ENCODE measurements at places on chromosomes 1 and 21.

DNA sequence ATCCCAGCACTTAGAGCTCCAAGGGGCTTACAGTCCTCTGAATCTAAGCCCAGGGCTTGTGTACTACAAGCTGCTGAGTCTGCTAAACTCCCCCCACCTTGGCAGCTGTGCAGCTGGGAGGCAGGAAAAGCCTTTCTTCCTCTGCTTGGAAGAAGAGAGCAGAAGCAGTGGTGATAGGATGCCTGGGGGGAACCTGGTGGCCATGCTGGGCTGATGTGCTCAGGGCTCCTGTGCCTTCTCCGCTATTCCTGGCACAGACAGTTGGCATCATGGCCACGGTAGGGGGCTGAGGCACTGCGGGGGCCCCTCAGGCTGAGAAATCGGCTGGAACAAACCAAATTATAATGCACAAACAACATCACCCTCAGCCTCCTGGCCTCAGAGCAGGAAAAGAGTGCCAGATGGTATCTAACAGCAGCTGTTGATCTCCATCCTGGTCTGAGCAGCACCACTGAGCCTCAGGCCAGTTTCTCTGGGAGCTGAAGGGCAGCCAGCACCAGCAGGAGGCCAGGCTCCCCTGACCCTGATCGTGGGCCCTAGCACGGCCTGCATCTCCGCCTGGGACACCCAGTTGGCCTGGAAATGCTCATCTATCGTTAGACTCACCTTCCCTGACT, 35.8 kb downstream of the ECE1 start:
- no peak overlapping the region for H3K27ac ChIP-seq
- peak; percentile 90 for DNase-seq
- H3K4me1 ChIP-seq: peaks cover 2% of the 10 kb centered on the region

- H3K36me3 ChIP-seq: no peaks in the 10 kb centered on the region
- no peaks in the 10 kb centered on the region for H3K4me1 ChIP-seq
- no peak overlapping the region for H3K27ac ChIP-seq
These were observed 1030.3 kb upstream of the ADGRL4 start for GRCh38 chr1:80036690-80037432.

DNA sequence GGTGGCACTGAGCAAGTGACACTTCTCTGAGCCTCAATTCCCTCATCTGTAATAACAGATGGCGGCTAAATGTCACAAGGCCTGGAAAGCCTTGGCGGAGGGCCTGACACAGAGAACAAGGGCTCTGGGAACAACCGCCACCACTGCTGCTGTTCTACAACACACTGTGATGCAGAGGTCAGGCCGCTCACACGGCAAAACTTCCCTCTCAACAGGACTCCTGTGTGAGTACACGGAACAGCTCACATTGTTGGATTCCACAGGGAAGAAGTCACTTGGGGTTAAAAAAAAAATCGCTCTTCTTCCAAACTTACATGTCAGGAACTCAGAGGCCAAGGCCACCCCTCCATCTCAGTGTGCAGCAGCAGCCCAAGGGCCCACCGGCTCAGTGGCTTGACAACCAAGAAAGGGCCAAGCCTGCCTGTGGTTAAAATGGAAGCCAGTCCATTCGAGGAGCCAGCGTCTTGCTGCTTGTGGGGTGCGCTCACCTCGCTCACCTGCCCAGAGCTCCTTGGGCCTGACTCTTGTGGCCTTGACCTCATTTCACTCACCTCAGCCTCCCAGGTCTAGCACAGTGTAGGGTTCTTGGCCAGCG, 101.1 kb downstream of the RAVER2 start:
- H3K36me3 ChIP-seq: peaks cover 38% of the 10 kb centered on the region
- H3K27ac ChIP-seq: no peak overlapping the region
- no peak overlapping the region for H3K4me3 ChIP-seq
- DNase-seq: no peak
- no peaks in the 10 kb centered on the region for H3K27me3 ChIP-seq
- no peaks in the 10 kb centered on the region for H3K4me1 ChIP-seq

GRCh38 chr1:204473400-204473965, 21.1 kb downstream of the PIK3C2B start:
- no peaks in the 10 kb centered on the region for H3K4me1 ChIP-seq
- no peaks in the 10 kb centered on the region for H3K27me3 ChIP-seq
- H3K36me3 ChIP-seq: peaks cover 2% of the 10 kb centered on the region
- no peak for DNase-seq
- no peak overlapping the region for H3K4me3 ChIP-seq

DNA sequence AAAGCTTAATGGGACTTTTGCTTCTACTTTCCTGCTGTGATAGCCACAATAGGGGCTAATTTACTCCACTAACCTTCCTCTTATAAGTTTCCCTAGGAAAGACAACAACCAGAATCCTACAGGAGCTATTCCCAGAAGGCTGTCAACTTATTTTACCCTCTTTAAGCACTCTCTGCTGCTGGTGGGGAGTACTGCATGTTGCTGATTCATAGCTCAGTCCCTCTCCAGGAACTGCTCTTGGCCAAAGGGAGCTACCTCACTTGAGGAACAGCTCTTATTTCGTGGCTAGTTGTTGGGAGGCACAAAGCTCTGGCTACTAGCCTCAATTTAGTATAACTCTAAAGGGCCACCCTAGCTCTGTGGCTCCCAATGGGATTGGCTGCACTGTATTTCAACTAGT, 37.2 kb downstream of the ADSS2 start:
- H3K36me3 ChIP-seq: peaks cover 12% of the 10 kb centered on the region
- peak; percentile 37 for DNase-seq
- no peak overlapping the region for H3K4me3 ChIP-seq
- no peak overlapping the region for H3K27ac ChIP-seq

DNA sequence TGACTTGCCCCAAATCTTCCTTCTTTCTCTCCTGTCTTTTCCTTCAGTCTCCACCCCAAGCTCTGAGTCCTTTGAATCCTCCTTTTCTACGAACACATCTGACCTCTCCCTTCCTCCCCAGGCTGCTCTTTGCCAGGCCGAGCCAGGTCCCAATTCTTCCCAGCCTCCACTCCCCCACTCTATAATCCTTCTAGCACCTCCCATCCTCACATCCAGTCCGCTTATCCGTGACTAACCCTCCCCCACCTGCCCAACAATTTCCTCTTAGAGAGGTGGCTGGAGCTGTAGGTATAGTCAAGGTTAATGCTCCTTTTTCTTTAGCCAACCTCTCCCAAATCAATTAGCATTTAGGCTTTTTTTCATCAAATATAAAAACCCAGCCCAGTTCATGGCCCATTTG, 9.5 kb upstream of the HPDL start:
- no peak overlapping the region for H3K4me3 ChIP-seq
- no peak overlapping the region for H3K27ac ChIP-seq
- no peaks in the 10 kb centered on the region for H3K27me3 ChIP-seq

DNA sequence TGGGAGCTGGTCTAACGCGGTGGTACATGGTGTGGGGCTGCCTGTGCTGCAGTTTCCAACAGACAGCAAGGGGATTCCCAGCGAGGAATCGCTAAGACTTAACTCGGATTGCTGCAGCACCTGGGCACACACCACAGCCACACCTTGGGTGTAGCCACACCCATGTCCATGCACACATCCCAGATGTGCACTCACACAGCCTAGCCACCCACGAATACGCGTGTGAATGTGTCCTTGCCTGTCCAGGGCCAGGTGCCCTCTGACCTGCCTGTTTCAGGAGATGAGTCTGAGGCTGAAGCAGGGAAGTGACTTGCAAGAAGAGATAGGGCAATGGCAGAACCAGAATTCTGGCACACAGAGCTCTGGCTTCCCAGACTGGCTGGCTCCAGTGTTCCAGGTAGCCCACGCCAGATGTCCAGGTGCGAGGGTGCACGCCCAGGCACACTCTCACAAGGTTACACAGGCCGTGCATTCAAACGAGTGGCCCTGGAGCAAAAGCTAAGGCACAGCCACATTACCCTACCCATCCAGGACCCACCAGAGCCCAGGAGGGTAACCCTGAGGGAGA, 272.7 kb downstream of the TRABD2B start:
- DNase-seq: no peak
- H3K4me1 ChIP-seq: no peaks in the 10 kb centered on the region
- peaks cover 19% of the 10 kb centered on the region for H3K27me3 ChIP-seq
- no peak overlapping the region for H3K4me3 ChIP-seq
- no peak overlapping the region for H3K27ac ChIP-seq
- H3K36me3 ChIP-seq: no peaks in the 10 kb centered on the region

DNA sequence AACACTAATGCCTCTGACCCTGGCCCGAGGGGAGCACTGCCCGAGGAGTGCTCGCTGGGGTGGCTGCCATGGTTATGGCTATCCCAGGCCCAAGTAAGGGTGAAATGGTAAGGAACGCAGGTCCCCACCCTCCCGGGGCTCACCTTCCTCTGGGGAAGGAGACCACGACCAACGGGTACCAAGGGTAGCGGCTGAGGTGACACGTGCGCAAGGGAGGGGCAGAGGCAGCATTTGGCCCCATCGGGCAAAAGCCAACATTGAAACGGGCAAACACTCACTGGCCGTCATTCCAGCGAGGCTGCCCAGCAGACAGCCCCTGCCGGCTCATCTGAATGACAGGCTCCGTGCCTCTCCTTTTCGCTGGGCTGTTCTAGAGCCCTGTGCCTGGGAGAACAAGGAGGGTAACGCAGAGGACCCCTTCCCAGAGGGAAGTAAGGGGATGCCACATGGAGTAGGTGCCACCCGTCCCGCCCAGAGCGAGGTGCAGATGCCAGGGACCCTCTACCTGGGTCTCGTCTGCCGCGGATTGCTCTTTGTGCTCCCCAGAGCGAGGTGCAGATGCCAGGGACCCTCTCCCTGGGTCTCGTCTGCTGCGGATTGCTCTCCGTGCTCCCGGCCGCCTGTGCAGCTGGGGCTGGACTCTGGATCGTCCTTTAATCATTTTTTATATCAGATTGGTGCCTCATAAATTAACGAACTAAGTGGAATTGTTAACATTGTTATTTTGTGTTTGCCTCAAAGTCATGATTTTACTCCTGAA, 16.2 kb downstream of the ACTRT2 start:
- no peak overlapping the region for H3K27ac ChIP-seq
- H3K4me1 ChIP-seq: no peaks in the 10 kb centered on the region
- H3K36me3 ChIP-seq: no peaks in the 10 kb centered on the region
- no peak for DNase-seq
- no peaks in the 10 kb centered on the region for H3K27me3 ChIP-seq
- H3K4me3 ChIP-seq: no peak overlapping the region

DNA sequence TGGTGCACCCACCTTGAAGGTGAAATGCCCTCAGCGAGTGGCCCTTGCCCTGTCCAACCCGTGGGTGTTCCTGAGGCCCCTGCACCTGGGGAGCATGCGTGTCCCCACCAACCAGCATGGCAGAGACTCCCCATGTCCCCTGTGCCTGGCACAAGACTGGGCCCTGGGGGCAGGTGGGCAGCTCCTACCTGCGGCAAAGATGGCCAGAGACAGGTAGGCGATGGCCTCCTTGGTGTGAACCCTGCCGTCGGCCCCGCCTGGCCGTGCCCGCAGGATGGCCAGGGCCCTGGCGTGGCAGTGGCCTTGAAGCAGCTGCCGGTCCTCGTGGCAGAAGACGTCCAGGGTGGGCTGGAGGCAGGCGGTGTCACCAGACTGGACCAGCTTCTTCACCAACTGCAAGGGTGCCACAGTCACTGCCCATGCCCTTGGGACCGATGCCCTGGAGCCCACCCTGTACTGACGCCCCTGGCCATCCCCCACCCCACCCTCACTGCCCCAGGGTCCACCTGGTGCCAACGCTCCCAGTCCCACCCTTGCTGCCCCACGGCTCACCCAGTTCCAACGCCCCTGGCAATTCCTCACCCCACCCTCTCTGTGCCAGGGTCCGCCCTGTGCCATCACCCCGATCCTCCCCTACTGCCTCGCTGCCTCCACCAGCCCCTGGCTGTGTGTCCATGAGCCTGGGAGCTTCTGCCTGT, 15.7 kb downstream of the TTC34 start:
- H3K4me3 ChIP-seq: no peak overlapping the region
- no peaks in the 10 kb centered on the region for H3K36me3 ChIP-seq
- DNase-seq: no peak
- no peak overlapping the region for H3K27ac ChIP-seq
- H3K27me3 ChIP-seq: no peaks in the 10 kb centered on the region
- H3K4me1 ChIP-seq: no peaks in the 10 kb centered on the region

DNA sequence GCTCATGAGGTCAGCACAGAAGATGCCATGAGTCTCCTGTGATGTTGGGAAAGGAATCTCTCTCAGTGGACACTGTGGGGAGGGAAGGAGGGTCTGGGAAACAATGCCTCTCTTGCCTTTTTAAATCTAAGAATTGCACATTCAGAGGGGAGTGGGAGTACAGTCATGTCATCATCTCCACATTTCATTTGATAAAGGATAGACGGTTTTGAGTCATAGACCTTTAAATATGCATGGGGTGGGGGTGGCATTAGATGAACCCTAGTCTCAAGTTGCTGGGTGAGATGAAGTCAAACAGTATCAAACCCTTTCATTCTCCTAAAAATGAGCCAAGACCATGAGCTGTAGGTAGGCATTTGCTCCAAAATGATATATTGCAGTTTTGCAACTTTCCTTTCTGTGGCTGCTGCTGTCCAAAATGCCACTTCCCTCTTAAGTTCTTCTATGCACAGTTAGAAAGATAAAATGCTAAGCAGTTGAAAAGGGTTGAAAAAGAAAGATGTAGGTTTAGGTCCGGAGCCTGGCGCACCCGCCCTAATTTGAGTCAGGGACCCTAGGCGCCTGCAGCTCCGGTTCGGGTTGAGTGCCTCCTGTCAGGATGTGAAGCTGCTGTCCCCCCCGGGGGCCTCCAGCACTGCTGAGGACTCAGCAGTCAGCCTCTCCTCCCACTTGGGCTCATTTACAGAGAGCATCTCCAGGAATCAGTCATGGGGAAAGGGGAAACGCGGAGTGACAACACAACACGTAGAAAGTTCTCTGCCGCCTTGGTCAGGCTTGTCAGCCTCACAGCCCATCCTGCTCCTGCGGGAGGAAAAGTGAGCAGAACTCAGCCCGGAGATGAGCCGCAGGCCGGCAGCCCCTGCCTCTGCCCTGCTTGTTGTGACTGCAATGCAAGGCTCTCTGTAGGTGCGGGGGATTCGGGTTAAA, 479.3 kb upstream of the RUNX1 start:
- H3K27me3 ChIP-seq: no peaks in the 10 kb centered on the region
- no peaks in the 10 kb centered on the region for H3K36me3 ChIP-seq
- H3K27ac ChIP-seq: no peak overlapping the region
- DNase-seq: no peak

GRCh38 chr21:40556442-40556968, 290.5 kb downstream of the DSCAM start:
- no peak overlapping the region for H3K27ac ChIP-seq
- H3K36me3 ChIP-seq: no peaks in the 10 kb centered on the region
- H3K27me3 ChIP-seq: no peaks in the 10 kb centered on the region
- no peak overlapping the region for H3K4me3 ChIP-seq
- no peak for DNase-seq

- no peaks in the 10 kb centered on the region for H3K27me3 ChIP-seq
- no peak overlapping the region for H3K27ac ChIP-seq
- H3K4me1 ChIP-seq: no peaks in the 10 kb centered on the region
- no peak overlapping the region for H3K4me3 ChIP-seq
- DNase-seq: no peak
- no peaks in the 10 kb centered on the region for H3K36me3 ChIP-seq
These were observed 2.6 kb upstream of the GLUL start for GRCh38 chr1:182394055-182394775.
